NCI-H146 (cell line): ENCODE measurements at places on chromosomes 16 and 17.

DNA sequence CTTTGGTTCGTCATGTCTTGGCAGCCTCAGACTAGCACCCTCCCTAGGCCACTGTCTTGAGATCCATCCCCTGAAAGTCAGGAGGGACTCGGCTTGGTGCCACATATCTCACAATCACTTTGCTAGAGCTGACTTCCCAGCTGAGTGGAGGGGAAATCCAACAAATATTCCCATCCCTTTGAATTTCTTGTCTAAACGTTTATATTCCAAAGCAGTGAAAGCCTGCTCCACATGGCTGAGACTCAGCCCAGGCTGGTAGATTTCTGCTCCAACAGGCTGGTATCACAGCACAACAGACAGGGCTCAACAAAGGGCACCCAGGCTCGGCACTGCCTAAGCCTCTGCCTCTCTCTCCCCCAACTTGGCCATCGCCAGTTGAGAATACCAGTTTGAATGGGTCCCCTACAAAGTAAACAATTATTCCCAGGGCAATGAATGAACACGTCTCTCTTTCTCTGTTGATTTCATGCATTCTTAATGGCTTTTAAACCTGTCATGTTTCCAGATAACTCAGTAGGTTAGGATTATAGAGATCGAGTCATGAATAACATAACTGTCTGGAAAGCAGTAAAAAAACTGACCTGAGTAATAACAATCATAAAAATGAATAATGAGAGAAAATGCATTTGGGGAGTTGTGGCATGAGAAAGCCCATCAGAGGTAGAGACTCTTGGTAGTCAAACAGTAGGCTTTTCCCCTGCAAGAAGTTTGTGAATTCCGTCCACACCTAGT, 1.0 kb downstream of the KRT13 start:
- DNase-seq = no peak

- DNase-seq = no peak
Observed at GRCh38 chr16:130533-131173, 7.8 kb downstream of the NPRL3 start.

GRCh38 chr17:21680366-21680765, 12.0 kb upstream of the KCNJ18 start:
- no peak for DNase-seq

DNA sequence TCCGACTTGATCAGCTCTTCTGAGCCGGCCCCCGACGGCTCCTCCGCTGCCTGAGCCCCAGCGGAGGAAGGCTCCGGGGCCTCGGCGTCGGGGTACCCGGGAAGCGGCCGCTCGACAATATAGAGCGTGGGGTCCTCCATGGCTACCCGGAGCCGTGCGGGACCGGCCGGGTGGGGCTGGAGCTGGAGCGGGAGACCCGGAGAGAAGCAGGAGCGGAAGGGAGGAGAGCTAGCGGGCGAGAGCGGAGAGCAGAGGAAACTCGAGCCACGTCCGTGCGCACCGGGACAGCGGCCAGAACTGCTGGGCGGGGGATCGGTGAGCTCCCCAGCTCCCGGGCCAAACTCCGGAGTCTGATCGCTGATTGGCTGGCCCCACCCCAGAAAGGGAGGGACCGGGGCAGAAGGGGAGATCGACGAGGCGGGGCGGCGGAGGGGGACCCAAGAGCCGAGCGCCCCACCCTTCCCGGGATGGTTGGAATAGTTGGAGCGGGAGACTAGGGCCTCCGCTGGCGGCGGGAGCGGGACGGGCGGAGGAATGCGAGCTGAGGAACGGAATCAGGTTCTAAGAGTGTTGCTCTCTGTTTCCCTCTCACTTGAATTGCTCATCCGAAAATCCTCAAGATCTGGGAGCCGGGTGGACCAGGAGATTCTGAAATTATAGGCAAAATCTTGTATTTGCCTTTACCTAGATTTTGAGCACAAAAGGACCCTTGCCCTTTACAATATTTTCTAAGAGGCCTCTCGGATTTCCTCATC, at the start of gene CAVIN1:
Gene CAVIN1, minus strand, starts transcription at position 299 of the 755 bp plus-strand sequence. Its CDS starts 159 bp downstream, at position 140.
- DNase-seq = no peak

GRCh38 chr16:50446861-50447260, 78.1 kb upstream of the BRD7 start:
- no peak for DNase-seq

- DNase-seq = peak; percentile 50
Observed at GRCh38 chr17:37039269-37039668, 90.5 kb downstream of the AATF start.

DNA sequence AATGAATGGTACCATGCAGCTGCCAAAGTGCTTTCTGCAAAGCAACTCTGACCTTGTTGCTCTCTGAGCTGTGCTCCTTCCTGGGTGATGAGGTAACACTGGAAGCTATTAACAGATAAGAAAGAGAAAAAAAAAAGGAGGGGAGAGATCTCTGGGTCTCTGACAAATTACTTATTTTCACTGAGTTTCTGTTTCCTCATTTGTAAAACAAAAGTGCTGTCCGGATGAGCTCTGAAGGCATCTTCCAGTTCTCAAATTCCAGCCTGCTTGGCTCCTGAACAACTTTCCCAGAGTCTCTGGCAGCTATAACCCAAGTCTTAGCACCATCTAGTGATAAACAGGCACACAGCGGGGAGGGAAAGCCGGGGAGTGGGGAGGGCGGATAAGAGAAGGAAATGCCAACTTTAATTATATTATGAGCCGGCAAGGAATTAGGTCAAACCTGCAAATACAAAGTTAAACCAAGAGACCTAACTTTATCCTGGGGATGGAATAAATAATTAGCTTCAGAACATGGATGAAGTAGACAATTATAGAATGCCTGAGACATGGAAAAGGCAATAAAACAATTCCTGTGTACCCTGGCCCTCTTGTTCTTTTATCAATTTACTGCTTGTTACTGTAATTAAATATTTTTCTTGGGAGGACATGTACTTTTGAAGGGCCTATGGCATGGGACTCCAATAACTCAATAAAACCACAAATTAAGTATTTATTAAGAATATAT, 61.3 kb upstream of the KIFC3 start:
- DNase-seq = peak; percentile 30

- no peak for DNase-seq
Observed at GRCh38 chr17:1031711-1032110, 34.8 kb downstream of the TIMM22 start.

DNA sequence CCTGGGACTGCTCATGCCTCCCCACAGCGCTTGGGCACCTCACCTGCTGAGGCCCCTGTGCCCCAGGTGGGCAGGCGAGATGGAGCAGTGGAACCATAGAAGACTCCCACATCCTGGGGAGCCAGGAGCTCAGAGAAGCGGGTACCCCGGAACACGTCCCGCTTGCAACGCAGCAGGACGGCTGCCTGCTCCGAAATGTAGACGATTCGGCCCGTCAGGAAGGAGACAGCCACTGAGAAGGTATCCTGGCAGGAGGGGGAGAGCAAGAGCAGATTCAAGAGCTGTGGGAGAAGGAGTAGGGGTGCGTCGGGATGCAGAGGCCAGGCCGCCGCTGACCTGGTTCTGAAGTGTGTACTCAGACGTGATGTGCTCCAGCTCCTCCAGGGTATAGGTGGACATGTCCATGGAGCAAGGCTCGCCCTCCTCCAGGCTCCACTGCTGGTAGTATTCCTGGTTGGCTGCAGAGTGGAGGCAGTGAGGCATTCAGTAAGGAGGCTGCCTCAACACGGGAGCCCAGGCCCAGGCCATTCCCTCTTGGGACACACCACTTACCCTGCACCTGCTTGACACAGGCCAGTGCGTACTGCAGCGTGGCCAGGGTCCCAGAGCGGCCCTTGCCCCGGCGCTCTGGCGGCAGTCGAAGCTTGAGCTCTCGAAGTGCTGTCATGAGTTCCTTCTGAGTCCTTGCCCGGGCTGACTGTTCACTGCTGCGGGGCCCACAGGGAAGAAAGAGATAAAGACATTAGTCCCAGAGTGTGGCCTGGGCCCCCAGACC, 2.6 kb downstream of the PER1 start:
- no peak for DNase-seq

GRCh38 chr16:86281421-86281820, 228.9 kb upstream of the FOXF1 start:
- no peak for DNase-seq

- DNase-seq = no peak
Observed at GRCh38 chr16:86042393-86042792, 143.4 kb downstream of the IRF8 start.

GRCh38 chr16:78291604-78292003, 192.2 kb downstream of the WWOX start:
- DNase-seq = no peak

DNA sequence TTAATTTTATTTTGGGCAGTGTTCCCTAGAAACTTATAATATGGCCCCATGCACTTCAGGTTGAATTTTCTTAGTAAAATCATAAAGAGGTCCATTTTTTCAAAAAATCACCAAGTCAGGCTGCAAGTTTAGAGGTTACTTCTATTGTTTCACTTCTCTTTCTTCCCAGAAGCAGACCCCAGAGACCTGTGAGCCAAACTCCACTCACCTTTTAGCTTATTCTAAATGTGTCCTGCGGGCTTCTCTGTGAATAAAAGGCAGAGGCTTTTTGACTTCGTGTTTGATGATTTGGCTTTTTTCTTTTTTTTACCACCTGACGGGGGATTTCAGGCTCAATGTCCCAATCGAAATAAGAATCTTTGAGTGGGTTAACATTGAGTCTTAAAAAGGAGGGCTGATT, 7.4 kb downstream of the PRKCB start:
- no peak for DNase-seq

GRCh38 chr17:75067856-75068255, 19.9 kb upstream of the SLC16A5 start:
- DNase-seq = no peak

DNA sequence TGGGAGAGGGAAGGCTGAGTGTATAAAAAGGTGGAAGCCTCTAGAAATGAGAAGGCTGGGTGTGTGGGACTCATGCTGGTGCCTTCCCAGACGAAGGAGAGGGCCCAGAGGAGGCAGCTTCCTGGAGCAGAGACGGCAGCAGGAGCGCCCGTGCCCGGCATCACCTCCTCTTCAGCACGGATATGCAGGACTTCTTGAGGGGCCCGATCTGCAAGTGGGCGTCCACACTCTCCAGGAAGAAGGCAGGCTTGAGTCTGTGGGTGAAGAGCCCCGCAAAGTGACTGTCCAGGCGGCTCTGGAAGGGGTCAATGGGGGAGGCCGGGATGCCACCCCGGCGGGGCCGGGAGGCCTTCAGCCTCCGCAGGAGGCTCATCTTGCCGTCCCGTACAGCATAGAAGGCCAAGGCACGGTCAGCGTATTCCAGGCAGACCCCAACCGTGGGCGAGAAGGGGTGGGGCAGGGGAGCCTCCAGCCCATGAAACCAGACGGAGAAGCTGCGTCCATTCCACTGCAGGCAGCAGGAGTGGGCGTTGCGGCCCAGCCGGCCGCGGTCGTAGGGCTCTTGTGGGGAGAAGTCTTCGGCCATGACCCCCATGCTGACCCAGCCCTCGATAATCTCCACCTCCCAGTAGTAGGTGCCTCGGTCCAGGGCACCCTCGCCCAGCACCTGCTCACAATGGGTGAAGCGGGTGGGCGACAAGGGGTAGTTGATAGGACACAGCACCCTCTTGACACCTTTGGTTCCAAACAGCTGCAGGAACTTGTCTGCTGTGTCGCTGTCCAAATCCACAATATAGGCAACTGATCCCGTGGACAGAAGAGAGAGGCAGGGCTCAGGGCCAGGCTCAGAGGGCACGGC, 3.8 kb downstream of the TRIM47 start:
- DNase-seq = no peak

DNA sequence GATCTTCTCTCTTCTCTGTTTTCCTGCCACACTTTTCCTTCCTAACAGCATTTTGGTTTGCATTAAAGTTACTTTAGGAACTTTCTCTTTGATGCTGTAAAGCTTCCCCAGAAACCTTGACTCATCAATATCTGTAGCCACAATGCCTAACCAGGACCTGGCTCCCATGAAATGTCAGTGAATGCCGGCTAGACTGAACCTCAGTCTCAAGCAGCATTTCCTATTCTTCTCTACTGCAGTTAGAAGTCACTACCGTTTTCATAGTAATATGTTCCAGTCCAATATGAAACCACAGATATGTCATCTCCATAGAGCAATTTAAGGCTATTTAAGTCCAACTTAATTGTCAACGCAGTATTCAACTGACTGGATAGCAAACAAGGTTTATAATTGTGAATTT, 28.9 kb downstream of the ITFG1 start:
- peak; percentile 69 for DNase-seq

GRCh38 chr17:36496018-36496789, 9.7 kb downstream of the ZNHIT3 start:
- DNase-seq = no peak

GRCh38 chr17:43854498-43854897, 7.5 kb downstream of the CD300LG start:
- no peak for DNase-seq

DNA sequence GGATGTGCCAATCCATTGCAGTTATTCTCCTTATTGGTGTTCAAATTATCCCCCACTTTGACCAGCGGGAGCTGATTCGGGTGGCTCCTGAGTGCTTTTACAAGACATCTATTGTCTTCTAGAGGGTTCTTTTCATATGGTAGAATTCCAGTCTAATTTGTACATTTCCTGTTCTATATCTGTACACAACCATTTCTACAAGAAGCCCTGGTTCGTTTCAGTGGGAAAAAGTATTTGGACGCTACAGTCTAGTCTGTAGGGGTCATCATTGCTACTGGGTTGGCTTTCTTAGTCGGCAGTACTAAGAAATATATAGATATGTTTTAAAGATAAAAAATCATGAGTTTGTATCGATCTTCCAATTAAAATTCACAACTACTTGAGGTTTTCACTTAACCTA, 262.6 kb downstream of the MAP2K6 start:
- no peak for DNase-seq

- DNase-seq = no peak
Observed at GRCh38 chr17:44977065-44977464, 9.0 kb upstream of the C1QL1 start.

DNA sequence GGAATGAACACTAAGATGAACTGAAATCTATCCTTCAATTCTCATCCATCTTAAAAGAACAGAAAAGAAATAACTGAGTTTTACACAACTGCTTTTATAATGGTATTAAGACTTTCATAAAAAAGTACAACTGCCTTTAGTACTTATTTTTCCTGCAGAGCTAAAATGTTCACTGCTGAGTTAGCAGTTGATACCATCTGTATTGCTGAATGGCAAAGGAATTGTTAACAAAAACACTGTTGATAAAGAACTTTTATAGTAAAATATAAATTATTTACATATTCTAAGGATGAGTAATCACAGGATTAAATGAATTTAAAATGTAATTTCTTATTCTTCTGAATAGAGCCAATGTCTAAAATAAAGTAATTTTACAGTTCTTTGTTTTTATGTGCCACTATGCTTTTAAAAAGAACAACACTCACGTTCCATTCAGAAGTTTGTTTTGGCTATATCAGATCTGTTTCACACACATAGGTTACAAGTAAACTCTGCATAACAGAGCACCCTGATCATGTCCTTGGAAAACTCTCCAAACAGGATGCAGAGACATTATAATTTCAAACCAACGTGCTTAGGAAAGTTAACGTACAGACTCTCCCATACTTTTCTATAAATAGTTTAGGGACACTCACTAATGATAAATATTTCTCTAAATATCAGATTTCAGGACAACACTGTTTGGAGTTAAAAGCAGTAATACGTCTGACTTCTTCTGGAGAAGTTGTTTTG, 151.1 kb downstream of the ITFG1 start:
- DNase-seq = no peak
